ENCODE measurements at places on chromosomes 16 and 17.

DNA sequence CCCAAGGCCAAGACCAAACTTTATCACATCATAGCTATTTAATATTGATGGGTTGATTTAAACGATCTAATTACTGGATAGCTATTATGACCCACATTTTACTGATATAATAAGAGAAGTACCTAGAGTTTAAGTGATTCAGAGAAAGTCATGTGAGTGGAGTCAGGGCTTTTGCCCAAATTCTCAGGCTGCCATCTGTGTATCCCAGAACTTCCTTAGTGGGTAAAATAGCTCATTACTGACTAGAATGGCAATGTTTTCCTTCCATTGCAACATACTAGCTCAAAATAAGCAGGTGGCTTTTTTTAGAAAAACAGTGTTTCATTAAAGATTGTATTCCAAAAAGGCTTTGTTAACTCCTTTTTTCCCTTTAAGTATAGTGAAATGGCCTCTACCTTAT, 113.9 kb upstream of the MAF start:
- no peak for DNase-seq

GRCh38 chr17:40219594-40220338, 662 bp downstream of the WIPF2 start:
- DNase-seq = peak; percentile 54

GRCh38 chr17:64128787-64129514, 993 bp downstream of the ERN1 start:
- DNase-seq = peak; percentile 27

DNA sequence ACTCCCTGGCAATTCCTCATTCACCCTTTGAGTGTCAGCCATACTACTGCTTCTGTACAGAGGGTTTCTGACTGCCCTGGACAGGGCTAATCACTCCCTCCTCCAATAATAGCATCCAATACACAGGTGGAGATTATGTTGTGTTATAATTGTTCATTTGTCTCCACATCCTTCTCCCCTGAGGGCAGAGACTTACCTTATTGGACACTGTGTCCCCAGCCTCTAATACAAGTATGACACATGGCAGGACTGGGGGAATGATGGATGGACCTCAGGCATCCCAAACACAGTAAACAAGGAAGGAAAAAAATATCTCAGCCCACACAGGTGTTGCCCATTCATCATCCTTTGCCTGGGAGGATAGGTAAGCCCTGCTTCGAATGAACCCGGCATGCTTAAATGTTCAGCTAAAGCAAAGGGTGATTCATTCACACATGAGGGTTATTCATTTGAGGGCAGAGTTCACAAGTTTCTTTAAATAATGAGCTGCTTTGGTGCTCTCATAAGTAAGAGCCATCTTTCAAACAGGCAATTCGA, 34.8 kb downstream of the MMD start:
- DNase-seq = no peak

DNA sequence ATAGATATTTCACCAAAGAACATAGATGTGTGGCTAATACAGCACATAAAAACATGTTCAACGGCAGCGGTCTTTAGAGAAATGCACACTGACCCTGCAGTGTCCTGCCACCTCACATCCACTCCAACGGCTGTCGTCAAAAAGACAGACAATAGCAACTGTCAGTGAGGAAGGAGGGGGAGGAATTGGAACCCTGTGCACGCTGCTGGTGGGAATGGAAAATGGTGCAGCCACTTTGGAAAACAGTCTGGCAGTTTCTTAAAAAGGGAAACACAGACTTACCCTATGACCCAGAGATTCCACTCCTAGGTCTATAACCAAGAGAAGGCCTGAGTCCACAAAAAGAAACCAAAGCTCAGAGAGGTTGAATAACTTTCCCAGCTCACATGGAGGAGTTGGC, 7.7 kb downstream of the CEP295NL start:
- no peak for DNase-seq

GRCh38 chr16:85514598-85515318, 98.4 kb upstream of the GSE1 start:
- peak; percentile 96 for DNase-seq

GRCh38 chr16:82187829-82188228, 17.8 kb upstream of the MPHOSPH6 start:
- DNase-seq = no peak

- DNase-seq = no peak
Observed at GRCh38 chr17:79077587-79077986, 3.0 kb downstream of the ENGASE start.

DNA sequence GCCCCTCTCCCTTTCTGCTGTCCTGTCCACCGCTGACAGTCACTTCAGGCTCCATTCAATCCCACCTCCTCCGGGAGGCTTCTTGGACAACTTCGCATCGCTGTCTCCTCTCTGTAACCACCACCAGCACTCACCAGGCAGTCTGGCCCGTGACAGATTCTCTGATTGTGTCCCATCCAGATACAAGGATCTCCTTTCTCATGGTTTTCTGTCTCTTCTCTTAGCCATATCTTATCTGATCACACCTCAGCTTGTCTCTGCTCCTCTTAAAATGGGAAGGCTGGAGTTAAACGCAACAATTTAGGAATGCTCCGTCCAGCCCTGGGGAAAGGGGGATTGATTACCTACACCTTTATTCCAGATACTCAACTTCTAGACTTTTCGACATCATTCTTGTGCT, 56.9 kb upstream of the ARHGAP44 start:
- no peak for DNase-seq

- DNase-seq = peak; percentile 16
Observed at GRCh38 chr16:11301645-11302501, 20.7 kb upstream of the PRM1 start.

DNA sequence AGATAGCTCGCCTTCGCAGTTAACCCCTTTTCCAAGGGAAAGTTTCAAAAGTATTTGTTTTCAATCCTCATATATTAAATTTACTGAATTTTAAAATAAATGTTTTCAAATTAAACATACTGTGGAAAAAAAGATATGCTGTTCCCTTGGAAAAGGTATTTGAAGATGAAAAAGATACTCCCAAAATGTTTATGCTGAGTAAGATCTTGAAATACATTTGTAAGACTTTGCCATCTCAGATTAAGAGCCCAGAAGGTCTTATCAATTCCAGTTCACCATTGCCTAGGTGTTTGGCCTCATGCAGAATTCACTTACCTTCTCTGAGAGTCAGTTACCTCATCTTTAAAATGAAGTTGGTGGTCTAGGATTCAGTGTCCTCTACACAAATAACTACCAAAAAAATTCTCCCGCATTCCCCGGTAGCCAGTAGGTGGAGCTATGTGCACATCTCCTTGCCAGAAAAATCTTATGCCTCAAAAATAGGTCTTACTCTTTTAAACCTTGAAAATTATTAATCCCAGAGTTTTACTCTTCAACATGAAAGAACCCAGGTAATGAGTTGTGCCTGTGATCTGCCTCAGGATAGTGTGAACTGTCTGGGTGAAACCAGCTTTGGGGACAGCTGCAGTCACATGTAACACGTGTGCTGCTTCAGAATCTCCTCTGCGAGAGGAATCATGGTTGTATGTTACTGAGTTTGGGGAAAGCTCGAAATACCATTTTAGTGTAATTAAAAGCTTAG, 178.3 kb downstream of the MRTFB start:
- peak; percentile 41 for DNase-seq

DNA sequence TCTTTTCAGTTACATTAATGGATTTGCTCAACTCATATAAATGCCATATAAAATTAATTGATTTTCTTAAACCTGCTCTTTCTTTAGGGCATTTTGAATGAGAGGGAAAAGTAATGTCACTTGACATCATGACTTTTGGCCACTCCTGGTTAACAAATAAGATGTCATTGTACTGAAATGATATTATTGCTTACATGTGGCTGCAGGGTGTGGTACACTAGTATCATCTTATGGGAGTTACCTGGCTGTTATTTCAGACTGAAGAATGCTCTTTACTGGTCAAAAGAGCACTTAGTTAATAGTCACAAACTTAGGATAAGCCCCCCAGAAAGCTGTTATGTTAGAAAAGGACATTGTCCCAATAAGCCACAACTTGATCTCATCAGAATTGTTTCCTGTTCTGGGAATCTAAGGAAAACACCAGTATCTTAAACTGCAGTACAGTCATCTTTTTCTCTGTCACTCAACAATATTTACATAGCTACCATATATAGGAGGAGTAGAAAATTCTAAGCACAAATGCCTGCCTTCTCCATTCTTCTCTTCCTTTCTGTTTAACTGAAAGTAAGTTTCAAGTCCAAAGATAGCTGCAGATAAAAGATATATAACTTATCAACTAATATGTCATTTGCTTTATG, 53.9 kb upstream of the MRC2 start:
- no peak for DNase-seq

- DNase-seq = no peak
Observed at GRCh38 chr16:83785455-83785854, 22.3 kb upstream of the HSBP1 start.

- DNase-seq = no peak
Observed at GRCh38 chr17:30170415-30170987, 53.9 kb downstream of the NSRP1 start.

DNA sequence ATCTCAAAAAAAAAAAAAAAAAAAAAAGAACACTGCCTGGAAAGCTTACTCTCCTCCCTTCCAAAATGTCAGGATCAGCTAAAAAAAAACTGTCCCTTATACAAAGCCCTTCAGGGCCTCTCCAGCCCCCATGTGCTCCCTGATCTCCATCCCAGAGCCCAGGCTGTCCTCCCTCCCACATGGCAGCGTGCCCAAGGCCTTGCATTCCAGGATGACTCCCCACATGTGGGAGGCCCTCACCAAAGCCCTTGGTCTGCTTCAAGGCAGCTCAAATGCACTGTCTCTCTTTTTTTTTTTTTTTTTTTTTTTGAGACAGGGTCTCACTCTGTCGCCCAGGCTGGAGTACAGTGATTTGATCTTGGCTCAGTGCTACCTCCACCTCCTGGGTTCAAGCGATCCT, 2.3 kb downstream of the FDXR start:
- DNase-seq = peak; percentile 81

DNA sequence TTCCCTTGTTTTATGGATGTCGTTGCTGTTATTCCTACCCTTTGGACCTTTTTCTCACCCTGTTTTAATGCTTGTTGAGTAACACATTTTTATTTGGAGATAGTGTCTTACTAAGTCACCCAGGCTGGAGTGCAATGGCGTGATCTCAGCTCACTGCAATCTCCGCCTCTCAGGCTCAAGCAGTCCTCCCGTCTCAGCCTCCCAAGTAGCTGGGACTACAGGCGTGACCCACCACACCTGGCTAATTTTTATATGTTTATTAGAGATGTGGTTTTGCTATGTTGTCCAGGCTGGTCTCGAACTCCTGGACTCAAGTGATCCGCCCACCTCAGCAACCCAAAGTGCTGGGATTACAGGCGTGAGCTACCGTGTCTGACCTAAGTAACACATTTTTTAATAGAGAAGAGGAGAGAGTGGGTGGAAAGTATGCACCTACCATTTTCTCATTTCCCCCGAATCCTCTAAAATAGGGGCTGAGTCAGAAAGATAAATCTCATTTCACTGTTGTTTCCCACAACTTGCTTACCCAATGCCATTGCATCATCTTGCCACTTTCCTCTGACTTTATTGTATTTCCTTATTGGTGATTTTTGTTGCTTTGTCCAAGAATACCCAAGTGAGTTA, 7.0 kb downstream of the DHX40 start:
- peak; percentile 34 for DNase-seq

GRCh38 chr17:47736501-47737495, 3.8 kb downstream of the TBX21 start:
- DNase-seq = no peak

- DNase-seq = no peak
Observed at GRCh38 chr17:42438600-42439567, 15.8 kb upstream of the CAVIN1 start.

GRCh38 chr16:76059186-76059585, 218.0 kb upstream of the CNTNAP4 start:
- DNase-seq = peak; percentile 4

- DNase-seq = no peak
Observed at GRCh38 chr16:89921131-89921701, 1.9 kb upstream of the TUBB3 start.

DNA sequence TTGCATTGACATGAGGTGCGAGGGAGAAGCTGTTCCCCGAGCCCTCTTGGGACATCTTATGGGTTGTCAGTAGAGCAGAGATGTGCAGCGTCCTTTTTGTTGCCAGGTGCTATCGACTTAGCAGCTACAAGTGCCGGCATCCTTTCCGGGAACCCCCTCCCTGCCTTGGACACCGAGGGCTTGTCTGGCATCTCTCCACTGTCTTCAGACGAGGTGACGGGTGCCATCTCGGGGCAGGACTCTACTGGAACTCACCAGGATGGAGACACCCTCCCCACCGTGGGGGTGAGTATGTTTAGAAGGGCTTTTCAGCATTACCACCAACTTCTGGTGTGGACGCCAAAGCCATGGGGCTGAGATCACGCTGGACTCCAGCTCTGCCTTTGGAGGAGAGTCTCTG, 11.8 kb upstream of the JPT2 start:
- no peak for DNase-seq

GRCh38 chr17:58643147-58643546, 48.7 kb downstream of the TEX14 start:
- peak; percentile 79 for DNase-seq

DNA sequence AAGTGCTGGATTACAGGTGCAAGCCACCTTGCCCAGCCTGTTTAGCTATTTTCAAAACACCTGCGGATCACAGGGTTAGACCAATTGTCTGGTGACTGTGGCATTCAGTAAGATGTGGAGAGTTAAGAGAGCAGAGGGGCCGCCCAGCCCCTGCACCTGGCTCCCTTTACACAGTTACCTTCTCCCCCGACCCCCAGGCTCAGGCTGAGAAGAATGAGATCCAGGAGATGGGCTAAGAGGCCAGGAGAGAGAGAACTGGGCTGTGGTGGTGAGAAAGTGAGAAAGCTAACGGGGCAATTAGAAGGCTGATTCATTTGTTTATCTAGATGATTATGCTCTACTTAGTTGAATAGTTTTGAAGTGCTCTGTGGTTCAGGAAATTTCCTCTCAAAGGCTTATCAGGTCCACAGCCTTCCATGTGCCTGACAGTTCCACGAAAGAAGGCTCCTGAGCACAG, 67.8 kb upstream of the AXIN2 start:
- no peak for DNase-seq

DNA sequence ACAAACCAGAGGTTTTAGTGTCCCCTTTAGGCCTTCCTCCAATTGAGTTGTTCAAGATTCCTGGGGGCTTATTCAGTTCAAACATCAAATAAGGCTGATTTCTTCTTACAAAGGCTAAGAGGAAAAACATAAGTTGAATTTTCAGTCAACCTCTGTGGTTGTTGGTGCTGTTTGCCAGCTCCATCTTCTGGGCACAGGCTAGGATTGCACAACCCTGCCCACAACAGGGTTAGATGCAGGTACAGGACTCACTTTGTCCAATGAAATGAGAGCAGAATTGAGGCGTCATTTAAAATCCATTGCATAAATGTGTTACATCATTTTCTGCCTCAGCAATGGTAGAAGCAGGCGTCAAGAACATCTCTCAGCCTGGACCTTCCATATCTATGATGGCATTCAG, 173.3 kb downstream of the PMP22 start:
- DNase-seq = no peak

GRCh38 chr17:2398182-2398581, 2.7 kb downstream of the MNT start:
- DNase-seq = no peak

- no peak for DNase-seq
Observed at GRCh38 chr17:21233581-21234347, 19.4 kb downstream of the NATD1 start.

- DNase-seq = peak; percentile 81
Observed at GRCh38 chr17:1186923-1187771, 7.4 kb upstream of the ABR start.
